Neural crest cell (in vitro differentiated cells): ENCODE measurements at places on chromosomes 13 and 19.
A peak's percentile ranks its signal among the peaks of the same experiment; 100 is the strongest.

GRCh38 chr13:111911121-111911720 is 155.7 kb upstream of the SOX1 start:
- no peak for DNase-seq

GRCh38 chr19:7069042-7069903 is at the start of gene ZNF557:
Gene ZNF557, plus strand, starts transcription at chr19:7069703. Its CDS starts 5,372 bp downstream, at chr19:7075075.
- peak; percentile 97 for DNase-seq

GRCh38 chr13:32073180-32073864 is 41.7 kb downstream of the FRY start:
- DNase-seq: no peak

DNA sequence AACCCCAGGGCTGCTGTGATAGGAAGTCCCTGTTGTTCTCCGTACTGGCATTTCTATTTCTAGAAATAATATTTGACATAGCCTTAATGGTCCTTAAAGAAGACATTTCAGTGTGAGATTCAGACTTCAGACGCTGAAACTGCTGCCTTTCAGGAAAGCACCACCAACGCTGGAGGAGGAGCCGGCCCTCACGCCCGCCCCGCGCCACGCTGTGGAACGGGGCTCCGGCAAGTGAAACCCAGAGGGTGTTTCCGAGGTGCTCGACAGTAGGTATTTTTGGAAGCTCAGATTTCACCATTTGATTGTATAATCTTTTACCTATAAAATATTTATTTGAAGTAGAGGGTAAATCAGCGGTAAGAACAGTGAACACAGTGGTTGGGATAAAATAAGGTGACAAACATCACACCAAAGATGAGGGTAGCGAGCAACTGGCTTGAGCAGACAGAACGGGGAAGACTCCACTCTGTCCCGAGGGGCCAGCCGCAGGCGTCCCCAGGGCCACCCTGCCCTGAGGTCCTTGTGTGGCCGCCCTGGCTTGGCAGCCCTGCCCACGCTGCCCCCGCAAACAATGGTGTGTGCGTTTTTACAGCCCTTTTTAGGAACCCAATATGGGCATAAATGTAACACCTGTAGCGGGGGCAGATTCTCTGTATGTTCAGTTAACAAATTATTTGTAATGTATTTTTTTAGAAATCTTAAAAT is 85.6 kb upstream of the MCF2L start:
- DNase-seq: no peak

GRCh38 chr13:41649659-41650058 is 192.3 kb downstream of the RGCC start:
- no peak for DNase-seq
